NCI-H460 (cell line): ENCODE measurements at places on chromosomes 3 and 15. TPM values are rescaled to one million over a fixed set of nuclear protein-coding genes. Genes with fewer than 3 reads are reported as not detected.

GRCh38 chr3:15276028-15276724 is 56.2 kb downstream of the SH3BP5 start:
- no peak for DNase-seq

DNA sequence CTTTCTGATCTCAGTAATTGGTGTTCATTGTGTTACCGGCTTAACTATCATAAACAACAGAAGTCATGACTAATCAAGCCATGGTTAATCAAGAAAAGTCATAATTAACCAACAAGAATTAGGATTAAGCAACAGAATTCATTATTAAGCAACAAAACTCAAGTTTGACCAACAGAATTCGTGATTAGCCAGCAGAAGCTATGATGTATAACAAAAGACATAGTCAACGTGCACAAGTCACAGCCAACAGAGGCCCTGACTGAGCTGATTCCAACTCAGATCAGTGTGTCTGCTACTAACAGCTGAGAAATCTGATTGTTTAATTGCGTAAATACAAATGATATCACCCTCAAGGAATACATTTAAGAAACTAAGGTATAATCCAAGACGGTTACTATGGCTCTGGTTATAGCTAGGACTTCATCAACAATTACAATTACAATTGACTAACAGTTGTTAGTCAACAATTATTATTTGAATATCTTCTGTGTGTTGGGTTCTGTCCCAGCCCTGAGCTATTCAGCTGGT is 67.7 kb downstream of the RARB start:
- no peak for DNase-seq

DNA sequence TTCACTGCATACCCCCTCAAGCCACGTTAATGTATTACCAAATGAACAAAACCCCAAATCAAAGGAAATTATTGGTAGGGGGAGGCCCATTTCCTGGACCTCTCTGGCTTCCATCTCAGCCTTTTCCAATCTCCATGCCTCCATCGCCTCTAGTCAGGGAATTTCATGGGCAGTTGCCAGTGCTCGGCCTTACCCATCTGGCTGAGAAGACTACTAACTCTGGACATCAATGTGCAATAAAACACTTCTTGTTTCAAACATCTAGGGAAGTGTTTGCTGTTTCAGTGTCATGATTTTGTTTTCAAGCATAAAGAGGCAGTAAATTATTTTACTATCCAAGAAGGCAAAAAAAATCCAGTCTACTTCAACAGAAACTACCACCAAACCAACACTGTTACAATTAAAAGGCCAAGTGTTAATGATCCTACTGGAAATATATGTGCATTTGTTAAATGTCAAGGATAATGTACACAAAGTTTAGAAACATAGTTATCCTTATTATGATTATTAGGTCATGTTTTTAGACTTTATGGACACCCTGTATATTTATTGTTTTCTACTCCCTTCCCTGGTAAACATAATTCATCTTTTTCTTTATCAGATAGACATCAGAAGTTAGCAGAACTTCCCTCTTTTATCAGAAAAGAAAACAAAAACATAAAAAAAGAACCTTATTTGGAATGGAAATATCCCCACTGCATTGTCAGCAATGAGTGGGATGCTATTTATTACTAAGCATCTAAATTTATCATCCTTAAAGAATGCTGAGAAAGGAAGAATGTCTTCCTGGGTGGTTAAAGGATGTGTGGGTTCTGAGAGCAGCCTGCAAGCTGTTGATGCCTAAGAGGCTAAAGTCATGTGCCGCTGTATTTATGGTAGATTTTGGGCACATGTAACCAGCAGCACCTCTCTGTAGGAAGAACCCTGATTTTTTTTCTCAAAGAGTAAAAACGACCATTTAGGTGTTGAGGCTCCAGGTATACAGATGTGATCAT is 15.2 kb downstream of the LDHAL6B start:
- DNase-seq = no peak

- DNase-seq = no peak
Observed at GRCh38 chr3:13307041-13307440, 113.1 kb downstream of the NUP210 start.

GRCh38 chr3:120113128-120114116 is 19.2 kb upstream of the GSK3B start:
- DNase-seq = peak; percentile 45

GRCh38 chr15:58309963-58310928 is 121.5 kb upstream of the LIPC start:
- no peak for DNase-seq

DNA sequence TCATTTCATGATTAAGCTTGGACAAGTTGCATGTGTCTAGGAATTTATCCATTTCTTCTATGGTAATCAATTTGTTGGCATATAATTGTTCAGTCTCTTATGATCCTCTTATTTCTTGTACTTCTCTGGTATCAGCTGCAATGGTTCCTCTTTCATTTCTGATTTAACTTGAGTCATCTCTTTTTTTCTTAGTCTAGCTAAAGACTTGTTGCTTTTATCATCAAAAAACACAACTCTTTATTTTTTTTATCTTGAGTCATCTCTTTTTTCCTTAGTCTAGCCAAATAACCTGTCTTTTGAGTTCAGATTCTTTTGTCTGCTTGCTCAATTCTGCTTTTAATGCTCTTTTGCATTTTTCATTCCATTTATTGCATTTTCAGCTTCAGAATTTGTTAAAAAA is 37.3 kb downstream of the UBE3A start:
- no peak for DNase-seq

- DNase-seq = no peak
Observed at GRCh38 chr3:50603261-50604109, 8.1 kb downstream of the CISH start.

- DNase-seq = no peak
Observed at GRCh38 chr3:128655531-128655930, 4.9 kb upstream of the RPN1 start.

DNA sequence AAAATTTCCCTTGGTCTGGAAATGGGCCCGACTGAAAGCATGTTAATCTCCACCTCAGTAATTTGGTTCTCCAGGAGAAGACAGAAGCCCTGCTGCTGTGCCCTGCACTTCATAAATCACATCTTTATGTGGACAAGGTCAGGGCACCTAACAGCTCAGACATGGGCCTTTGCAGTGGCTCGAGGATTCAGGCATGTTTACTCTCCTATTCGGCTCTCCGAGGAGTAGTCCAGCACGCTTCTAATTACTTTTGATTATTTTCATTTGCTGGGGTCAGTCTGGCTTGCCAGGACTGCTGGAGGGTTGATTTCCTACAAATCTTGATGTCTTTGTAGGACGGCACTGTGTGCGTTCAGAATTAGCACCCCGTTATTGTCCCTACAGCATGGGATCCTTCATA is 511.2 kb downstream of the MECOM start:
- no peak for DNase-seq

Gene HYAL1
- 5.9 and 6.2 TPM in 2 replicates for total RNA-seq

Gene CHRNA3
- total RNA-seq = not detected in 2 replicates

Gene RTP4
- not detected in 2 replicates for total RNA-seq

Gene PIGZ
- total RNA-seq = 0.17 and 0.50 TPM in 2 replicates

Gene TIMP4
- total RNA-seq = 3.6 and 4.7 TPM in 2 replicates

Gene ZIC1
- not detected in 2 replicates for total RNA-seq

Gene TNNC1
- 0.30 TPM in 1 of 2 replicates, not detected in the other for total RNA-seq
